AG09309 (cell line): ENCODE measurements at places on chromosomes 6 and 20.

DNA sequence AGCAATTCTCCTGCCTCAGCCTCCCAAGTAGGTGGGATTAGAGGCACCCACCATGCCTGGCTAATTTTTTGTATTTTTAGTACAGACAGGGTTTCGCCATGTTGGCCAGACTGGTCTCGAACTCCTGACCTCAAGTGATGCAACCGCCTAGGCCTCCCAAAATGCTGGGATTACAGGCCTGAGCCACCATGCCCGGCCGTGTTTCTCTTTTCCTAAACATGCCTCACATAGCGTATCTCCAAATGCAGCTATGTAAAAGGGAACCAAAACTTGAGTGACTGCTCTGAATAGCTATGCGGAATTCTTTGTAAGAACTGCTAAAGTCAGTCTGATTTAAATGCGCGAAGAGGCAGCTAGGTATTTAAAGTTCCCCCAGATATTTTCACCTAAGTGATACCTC is 20.5 kb downstream of the BPIFA2 start:
- DNase-seq = no peak

DNA sequence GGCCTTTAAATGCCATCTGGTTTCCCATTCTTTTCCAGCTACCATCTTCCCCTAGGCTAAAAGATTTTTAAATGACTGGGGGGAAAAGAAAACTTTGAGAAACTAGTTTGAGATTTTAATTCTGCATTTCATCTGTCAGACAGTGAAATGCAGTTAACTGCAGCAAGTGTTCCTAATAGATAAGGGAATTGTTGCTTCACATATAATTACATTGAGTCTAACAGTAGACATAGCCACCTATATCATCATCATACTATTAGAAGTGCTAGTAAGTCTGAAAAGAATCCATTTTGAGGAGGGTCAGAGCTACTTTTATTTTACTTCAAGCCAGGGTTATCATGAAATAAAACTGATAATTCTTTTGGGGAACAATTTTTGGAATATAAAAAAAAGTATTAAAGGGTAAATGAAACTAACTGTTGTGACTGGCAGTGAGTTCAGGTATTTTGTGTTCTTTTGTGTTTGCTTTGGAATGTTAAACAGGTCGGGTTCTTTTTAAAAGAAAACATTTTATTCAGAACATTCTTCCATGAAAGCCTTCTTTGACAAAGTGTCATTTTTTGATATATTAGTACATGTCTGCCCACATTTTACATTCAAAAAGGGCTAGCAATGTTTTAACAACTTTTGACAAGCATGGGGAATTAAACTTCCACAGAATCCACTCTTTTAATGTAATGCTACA is 170.1 kb downstream of the HS3ST5 start:
- no peak for DNase-seq

- no peak for DNase-seq
Observed at GRCh38 chr6:162056061-162056460, 671.5 kb downstream of the PRKN start.

DNA sequence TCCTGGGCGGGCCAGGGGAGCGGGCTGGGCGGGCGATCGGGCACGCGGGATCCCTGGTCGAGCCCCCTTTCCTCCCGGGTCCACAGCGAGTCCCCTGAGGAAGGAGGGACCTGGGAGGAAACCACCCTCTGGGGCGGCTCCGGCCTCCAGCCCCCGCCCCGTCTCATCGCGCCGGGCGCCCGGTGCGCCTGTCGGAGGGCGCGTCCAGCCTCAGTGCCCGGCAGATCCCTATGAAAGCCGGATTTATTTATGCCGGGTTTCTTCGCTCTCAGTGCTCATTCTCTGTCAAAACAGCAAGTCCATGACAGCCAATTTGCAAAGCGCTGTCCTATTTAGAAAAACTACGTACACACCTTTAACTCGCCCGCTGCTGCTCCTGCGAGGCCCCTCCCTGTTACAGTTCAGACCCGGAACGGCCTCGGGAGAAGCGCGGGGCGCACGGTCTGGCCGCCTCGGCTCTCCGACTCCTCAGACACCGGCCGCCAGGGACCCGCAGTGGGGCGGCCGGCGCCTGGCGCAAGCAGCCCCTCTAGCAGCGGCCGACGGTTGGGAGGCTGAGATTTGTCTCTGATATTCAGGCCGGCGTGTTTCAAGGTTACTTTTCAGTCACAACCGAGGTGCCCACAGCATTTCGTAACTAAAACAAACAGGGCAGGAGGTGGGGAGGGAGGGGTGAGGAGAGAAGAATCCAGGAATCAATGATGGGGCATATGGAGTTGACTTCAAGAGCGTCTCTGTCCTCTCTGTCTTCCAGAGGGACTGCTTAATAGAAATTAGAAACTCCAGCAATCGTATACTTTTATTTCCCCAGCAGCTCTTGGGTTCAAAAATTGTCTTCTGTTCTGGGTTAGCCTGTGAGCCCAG is 782 bp upstream of the FOXA2 start:
- no peak for DNase-seq

- no peak for DNase-seq
Observed at GRCh38 chr6:25835442-25836283, 3.8 kb upstream of the SLC17A1 start.

DNA sequence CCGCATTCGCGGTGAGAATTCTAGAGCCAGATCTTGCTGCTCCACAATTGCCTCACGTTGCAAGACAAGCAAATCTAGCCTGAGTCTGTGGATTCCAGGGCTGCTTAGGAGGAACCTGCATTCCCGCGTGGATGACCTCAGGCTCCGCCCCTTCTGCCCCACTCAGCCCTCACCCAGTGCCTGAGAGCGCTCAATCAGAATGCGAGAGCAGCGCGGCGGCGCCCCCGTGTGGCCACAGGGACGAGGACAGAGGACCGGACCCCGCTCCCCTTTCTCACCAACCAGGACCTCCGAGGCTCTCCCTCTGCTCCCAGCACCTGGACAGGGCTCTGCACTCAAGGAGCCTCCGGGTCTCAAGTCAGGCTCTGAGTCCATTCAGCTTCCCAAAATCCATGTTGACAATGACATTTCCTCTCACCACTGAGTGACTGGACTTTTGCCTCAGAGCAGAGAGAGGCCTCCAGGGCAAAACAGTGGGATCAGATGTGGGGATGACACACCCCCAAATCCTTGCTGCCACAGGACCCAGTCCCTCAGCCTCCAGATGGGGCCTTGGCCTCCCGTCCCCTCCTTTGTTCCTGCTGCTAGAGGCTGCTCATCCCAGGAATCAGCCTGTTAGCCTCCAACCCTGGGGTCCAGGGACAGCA is 52.0 kb downstream of the RPP21 start:
- DNase-seq = no peak

DNA sequence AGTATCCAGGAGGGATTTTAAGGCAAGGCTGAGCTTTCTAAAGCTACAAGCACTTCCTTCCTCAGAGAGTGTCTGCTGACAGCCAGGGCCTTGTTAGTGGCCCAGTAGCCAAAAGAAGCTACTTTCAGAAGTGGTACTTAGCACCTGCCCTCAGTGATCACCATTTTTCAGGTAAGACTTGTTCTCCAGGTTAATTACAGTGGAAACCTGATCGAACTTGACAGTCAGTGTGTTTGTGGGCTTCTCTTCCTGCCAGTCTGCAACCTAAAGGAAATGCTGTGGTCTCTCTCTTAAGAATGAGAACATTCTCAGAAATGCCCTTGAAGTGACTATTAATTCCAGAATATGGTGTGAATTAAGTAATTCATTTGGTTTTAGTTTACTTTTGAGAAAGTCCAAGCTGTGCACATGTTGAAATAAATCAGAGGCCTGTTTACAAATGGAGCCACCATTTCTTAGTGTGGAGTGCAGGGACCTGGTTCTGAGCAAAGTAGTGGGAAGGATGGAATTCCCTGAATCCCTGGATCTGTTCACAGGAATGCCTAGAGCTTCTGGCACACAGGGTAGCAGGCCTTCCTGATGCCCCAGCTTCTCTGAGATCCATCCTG is 185.3 kb upstream of the AGPAT4 start:
- no peak for DNase-seq

- DNase-seq = no peak
Observed at GRCh38 chr6:12393100-12393499, 102.9 kb downstream of the EDN1 start.

DNA sequence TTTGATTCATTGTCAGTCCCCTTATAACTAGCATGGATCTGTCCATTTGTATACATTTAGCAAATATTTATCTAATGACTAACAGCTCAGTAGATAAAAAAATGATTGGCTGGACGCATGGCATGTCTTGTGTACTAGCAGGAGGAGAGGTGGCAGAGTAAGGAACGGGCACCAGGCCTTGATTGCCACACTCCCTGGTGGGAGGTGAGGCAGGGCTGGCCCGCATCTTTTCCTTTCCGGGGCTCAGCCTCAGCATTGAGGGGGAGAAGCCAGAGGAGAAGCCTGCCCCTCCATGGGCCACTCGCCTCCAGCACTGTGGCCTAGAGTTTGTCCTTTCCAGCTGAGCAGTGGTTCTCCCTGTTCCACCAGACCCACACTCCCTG is 84.9 kb upstream of the TMEM181 start:
- DNase-seq = no peak

DNA sequence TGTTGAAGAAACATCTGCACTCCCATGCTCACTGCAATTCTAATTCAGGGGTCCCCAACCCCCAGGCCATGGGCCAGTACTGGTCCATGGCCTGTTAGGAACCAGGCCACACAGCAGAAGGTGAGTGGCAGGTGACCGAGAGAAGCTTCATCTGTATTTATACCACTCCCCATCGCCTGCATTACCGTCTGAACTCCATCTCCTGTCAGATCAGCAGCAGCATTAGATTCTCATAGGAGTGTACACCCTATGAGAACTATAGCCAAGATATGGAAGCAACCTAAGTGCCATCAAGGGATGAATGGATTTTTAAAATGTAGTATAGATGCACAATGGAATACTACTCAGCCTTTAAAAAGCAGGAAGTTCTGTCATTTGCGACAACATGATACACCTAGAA is 53.2 kb downstream of the MBOAT1 start:
- DNase-seq = no peak

- DNase-seq = no peak
Observed at GRCh38 chr6:43789447-43789846, 19.4 kb downstream of the VEGFA start.

DNA sequence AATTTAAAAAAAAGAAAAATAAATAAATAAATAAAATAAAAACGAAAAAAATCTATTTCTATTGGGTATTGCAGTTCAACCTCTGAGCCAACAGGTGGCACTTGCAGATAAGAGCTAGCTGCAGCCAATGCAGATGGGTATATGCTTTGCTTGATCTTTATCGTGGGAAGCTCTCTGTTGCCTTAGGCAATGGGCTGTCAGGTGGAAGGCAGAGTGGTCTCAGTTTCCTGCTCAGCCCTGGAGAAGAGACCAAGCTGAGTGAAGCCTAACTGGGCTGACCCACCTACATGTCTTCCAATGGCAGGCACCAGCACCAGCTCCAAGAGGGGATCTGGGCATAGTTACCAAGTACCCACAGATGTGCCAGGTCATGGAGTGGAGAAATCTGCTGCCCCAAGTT is 95.0 kb downstream of the AK9 start:
- peak; percentile 27 for DNase-seq
